ENCODE measurements at places on chromosomes 5 and 9. TPM values are rescaled to one million over a fixed set of nuclear protein-coding genes. Genes with fewer than 3 reads are reported as not detected.
A peak's percentile ranks its signal among the peaks of the same experiment; 100 is the strongest.

GRCh38 chr5:51387884-51388275, 4.6 kb downstream of the ISL1 start:
- no peak for DNase-seq

DNA sequence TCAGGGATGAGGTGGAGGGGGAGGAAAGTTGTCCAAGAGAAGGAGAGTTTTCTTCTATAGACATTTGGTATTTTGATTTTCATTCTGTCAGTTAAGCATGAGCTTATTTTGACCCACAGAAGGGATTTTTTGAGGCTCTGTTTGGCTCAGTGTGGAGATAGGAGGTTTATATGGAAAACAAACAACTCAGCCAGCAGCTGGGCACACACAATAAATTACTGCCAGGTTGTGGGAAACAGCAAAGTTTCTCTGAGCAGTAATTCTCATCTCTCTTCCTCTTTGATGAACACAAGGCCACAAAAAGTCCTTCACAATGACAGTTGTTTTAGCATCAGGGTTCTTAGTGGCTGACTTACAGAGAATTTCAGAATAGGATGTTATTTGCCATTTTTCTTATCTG, 486.1 kb downstream of the KDM4C start:
- DNase-seq, result no peak

DNA sequence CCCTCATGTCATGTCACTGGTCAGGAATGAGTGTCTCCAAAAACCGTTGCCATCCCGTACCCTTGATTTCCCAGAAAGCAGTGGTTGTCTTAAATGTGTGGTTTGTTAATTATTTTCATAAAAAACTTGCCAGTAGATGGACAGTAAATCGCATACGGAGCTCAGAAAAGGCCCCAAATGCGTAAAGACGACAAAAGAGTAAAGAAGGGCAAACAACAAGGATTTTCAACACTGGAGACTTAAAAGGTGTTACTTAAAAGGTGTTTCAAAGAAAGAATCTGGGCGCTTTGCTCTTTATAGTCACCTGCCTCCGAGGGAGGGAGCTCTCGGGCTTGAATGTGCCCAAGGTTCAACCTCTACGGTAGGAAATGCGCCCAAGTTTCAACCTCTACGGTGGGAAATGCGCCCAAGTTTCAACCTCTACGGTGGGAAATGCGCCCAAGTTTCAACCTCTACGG, 734 bp downstream of the KIF27 start:
- DNase-seq, result no peak

The TMEM215 gene
- total RNA-seq, result not detected

The PCDHB3 gene
- not detected for total RNA-seq

DNA sequence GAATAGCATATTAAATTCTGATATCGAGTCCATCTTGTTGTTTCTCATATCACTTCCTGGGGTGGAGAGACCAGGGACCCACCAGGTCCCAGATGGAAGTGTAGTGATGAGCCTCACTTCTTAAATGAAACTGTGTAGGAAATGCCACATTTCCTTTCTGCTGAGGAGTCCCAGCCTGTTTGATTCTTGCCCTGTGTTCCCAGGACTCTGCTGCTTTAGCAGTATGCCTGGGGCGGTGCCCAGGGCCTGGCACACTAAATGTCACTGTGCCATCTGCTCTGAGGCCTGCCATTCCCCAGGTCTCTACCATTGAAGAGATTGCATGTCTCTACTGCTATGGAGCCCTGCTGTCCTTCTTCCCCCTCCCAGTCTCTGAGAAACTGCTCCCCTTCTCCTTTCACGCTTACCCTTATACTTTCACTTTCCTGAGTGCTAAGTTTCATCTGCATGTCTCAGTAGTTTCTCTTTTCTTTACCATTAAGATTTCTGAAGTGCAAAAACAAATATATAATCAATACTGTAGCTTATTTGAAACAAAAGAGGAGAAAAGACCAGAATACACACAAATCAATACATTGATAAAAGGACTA, 260.4 kb downstream of the GABRB2 start:
- no peak for DNase-seq

DNA sequence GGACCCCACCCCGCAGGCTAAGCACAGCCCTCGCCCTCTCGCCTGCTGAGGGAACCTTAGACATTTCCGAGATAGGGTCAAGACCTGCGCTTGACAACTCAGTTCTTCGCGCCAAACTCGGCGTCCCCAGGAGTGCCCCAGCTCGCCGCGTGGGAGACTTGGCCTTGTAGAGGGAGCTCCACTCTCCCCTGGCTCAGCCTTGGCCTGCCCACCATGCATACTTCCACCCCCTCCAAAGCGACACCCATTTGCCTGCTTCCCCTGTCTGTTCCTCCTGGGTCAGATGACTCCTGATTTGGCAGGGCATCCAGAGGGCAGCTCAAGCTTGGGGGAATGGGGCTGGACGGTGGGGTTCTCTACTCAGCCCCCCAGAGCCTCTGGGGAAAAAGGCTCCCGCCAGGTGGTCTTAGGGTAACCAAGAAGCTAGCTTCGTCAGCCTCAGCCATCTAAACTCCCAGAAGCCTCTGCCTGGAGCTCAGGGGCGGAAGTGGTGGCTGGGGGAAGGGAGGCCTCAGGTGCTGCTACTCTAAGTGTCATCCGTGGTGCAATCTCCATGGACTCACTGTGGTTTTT, 560 bp downstream of the DOCK2 start:
- DNase-seq, result peak; percentile 83

GRCh38 chr9:135582966-135583687, 21.6 kb downstream of the PAEP start:
- no peak for DNase-seq

The IFNA13 gene
- total RNA-seq, result not detected

- DNase-seq, result no peak
Measured at GRCh38 chr5:163407034-163407655, 30.2 kb upstream of the CCNG1 start.

GRCh38 chr5:43006424-43007202, 33.5 kb downstream of the ANXA2R start:
- DNase-seq, result no peak

The BTNL9 gene
- total RNA-seq, result not detected

The PDGFRB gene
- total RNA-seq, result 33.4 TPM

- no peak for DNase-seq
Measured at GRCh38 chr5:31783731-31784130, 144.8 kb downstream of the PDZD2 start.

DNA sequence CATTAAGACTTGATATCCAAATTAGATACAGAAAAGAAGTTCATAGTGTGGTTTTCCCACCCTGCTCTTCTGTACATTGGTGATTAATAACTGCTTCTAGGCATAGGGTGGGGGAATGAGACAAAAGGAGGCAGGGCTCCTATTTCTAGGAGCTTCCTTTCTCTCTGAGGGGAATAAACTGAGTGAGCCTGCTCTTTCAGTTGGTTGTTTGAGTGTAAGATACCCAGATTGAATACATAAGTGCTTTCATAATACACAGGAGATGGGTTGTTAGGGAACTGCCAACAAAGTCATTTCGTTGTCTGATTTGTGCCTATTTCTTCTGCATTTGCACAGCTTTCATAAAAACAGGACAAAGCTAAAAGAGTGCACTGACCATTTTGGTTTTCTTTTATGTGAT, 48.9 kb upstream of the TTC23L start:
- no peak for DNase-seq

DNA sequence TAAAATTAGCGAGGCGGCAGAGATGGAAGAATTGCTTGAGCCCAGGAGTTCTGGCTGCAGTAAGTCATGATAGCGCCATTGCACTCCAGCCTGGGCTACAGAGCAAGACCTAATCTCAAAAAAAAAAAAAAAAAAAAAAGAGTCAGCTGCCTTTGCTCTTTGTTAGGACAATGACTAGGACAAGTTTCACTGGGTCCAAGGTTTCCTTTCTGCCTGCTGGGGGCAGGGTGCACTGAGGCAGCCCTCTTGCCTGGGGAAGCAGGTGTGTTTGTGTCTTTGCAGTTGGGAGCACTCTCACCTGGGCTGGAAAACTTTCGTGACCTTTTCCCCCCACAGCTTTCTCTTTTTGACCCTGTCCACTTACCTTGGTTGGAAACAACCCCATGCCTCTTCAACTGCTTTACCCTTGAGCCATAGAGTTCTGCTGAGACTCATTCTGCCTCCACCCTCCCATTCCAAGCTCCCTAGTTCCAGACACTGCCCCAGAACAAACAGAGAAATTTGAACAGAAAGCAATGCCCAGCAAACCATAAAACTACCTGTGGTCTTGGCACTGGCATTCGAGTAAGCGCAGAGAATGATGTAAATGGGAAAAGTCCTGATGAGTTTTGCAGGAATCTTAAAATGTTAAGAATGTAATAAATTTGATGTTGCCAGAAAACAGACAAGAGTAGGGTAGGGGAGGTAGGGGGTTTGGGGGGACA, 17.0 kb upstream of the MYO10 start:
- no peak for DNase-seq

DNA sequence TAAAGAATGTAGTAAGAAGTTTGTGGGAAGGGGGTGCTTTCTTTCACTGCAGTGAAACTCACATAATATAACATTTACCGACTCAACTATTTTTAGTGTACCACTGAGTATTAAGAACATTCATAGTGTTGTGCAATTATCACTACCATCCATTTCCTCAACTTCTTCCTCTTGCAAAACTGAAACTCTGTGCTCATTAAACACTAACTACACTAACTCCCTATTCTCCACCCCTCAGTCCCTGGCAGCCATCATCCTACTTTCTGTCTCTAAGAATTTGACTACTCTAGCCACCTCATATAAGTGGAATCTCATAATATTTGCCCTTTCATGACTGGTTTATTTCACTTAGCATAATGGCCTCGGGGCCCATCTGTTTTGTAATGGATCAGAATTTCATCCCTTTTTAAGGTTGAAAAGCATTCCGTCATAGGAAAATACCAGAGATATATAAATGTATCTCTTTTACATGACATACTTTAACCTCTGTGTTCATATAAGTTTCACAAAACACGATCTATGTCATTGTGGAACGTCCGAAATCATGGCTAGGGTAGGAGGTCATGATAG, 56.3 kb upstream of the DIRAS2 start:
- DNase-seq, result no peak

The PRRX2 gene
- total RNA-seq, result not detected

DNA sequence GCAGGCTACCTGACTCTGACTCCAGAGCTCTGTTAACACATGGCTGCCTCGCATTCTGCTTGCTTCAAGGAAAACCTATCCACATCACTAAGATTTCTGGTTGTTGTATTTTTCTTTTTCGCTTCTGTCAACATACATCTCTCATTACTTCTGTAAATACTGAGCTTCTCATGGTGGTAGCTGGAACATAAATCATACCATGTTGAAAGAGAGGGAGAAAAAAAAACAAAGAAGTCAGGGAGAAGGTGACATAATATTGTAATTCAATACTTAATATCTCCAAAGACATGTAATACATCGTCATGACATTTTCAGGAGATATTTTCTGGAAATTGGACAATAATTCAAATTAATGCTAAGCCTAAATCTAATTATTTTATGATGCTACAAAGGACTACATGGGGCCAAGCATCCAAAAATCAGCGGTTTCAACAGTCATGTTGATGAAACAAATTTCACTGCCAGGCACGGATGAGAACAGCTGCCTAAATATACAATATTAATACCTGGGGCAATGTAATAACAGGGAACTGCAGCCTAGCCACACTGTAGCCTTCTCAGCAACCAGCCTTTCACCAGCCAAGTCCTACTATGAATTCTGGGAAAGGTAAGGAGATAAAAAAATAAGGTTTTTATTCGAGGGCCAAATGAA, 332.0 kb downstream of the TRIM32 start:
- DNase-seq, result no peak

The SFXN1 gene
- 188 TPM for total RNA-seq

The ADAMTS19 gene
- total RNA-seq, result not detected

The TTC23L gene
- total RNA-seq, result not detected
